ENCODE measurements at places on chromosomes 5 and 9. TPM values are rescaled to one million over a fixed set of nuclear protein-coding genes. Genes with fewer than 3 reads are reported as not detected.

Gene PLAC8L1
- 0.15 TPM for polyA plus RNA-seq

GRCh38 chr5:134965271-134965825 is 2.4 kb upstream of the CATSPER3 start:
- DNase-seq = no peak

- DNase-seq = no peak
Observed at GRCh38 chr9:19188771-19189170, 41.7 kb upstream of the DENND4C start.

GRCh38 chr5:154813158-154813557 is 37.2 kb downstream of the FAXDC2 start:
- no peak for DNase-seq

Gene IL31RA
- polyA plus RNA-seq = 1.9 TPM

Gene IFNK
- not detected for polyA plus RNA-seq

- DNase-seq = no peak
Observed at GRCh38 chr9:108854094-108854493, 1.7 kb downstream of the ACTL7B start.

Gene EFCAB9
- polyA plus RNA-seq = not detected

GRCh38 chr5:17143335-17143734 is 74.1 kb upstream of the BASP1 start:
- DNase-seq = peak; percentile 44

GRCh38 chr5:166551384-166551783 is 1740.1 kb upstream of the WWC1 start:
- no peak for DNase-seq

DNA sequence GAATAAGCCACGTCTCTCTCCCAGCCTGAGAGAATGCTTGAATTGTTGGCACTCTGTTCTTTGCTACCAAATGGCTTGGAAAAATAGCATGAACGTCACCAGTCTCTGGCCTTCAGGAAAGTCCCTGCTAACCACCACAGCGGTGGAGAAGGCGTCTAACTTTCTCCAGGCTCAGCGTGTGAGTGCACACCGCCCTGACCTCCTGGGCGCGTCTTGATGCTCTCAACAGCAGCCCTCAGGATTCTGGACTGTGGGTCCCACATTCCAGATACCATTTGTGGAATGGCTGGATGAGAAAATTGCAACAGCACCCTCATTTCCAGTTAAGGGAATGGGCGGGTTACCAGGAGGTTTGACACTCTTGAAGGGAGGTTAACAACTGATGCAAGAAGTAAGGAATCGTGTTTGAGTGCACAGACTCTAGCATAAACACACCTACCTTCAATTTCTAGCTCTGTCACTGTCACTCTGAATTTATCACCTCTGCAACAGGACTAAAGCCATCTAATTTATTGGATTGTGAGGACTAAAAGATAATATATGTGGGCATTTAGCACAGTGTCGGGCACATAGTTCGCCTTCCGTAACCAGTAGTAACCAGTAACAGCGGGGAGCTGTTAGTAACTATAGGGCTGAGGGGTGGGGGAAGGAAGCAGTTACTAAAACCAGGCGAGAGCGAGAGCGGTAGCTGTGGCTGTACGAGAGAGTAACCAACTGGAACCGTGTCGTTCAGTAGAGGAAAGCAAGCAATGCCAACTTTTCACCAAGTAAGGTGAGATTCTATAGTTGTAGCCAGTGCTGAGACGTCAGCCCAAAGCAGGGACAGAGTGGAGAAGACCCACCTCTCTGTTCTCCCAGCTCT is 807 bp upstream of the PLGRKT start:
- DNase-seq = no peak

Gene FIBCD1
- polyA plus RNA-seq = 2.2 TPM

GRCh38 chr5:171861381-171861780 is 75.8 kb downstream of the SMIM23 start:
- DNase-seq = no peak

Gene CCL27
- polyA plus RNA-seq = not detected

Gene SPINK5
- not detected for polyA plus RNA-seq

Gene PTTG1
- polyA plus RNA-seq = 67.4 TPM

DNA sequence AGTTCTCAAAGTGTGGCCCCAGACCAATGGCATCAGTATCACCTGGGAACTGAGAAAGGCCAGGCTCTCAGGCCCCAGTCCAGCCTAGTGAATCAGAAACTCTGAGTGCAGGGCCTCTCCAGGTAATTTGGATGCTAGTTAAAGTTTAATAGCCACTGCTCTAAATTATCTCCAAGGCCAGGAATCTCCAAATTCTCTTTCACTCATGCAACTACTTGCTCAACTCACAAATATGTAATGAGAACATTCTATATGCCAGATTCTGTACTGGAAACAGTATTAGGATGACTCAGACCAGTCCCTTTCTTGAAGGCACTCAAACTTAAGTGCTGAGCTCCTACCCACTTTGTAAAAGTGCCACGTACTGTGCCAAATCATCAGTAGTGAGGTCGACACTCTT is 84.6 kb downstream of the PAPPA start:
- peak; percentile 67 for DNase-seq

- DNase-seq = no peak
Observed at GRCh38 chr5:163473635-163474243, 13.3 kb downstream of the HMMR start.

- peak; percentile 10 for DNase-seq
Observed at GRCh38 chr5:174355208-174355612, 309.7 kb downstream of the NSG2 start.

Gene IRGM
- polyA plus RNA-seq = not detected

DNA sequence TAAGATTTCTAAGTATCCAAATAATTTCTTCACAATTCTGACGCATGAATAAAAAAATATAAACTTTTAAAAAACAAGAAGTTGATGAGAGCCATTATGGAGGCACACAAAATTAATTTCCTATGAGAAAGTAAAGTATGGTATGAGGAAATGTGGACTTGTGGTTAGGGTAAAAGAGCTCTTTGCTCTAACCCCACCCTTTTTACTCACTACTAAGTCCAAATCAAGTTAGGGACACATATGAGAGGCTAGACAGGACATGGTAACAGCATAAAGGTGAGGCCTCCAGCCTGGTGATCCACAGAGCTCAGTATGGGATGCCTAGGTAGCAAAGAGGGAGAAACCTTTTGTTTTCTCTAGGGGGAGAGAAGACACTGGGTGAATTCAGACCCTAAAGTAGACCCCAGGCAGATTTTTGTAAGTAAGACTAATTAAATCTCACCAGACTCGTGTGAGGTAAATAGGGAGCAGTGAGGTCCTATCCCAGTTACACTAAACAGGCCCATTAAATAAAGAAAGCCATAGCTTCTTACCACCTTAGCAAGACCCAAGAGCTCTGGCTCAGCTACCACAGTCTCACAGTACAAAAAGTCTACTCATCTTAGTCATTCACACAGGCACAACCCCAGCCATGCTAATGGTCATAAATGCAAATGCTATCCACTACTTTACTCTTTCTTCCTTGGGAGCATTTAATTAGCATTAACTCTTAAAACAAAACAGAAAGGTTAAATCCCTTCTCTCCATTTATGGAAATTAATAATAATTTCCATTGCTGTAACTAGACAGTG is 42.6 kb downstream of the MLLT3 start:
- no peak for DNase-seq

Gene LCN15
- polyA plus RNA-seq = not detected

GRCh38 chr5:38757451-38758245 is 88.2 kb upstream of the OSMR start:
- DNase-seq = no peak

- peak; percentile 32 for DNase-seq
Observed at GRCh38 chr9:106921341-106921899, 58.5 kb downstream of the ZNF462 start.

- DNase-seq = no peak
Observed at GRCh38 chr9:101792475-101792874, 54.0 kb upstream of the GRIN3A start.

DNA sequence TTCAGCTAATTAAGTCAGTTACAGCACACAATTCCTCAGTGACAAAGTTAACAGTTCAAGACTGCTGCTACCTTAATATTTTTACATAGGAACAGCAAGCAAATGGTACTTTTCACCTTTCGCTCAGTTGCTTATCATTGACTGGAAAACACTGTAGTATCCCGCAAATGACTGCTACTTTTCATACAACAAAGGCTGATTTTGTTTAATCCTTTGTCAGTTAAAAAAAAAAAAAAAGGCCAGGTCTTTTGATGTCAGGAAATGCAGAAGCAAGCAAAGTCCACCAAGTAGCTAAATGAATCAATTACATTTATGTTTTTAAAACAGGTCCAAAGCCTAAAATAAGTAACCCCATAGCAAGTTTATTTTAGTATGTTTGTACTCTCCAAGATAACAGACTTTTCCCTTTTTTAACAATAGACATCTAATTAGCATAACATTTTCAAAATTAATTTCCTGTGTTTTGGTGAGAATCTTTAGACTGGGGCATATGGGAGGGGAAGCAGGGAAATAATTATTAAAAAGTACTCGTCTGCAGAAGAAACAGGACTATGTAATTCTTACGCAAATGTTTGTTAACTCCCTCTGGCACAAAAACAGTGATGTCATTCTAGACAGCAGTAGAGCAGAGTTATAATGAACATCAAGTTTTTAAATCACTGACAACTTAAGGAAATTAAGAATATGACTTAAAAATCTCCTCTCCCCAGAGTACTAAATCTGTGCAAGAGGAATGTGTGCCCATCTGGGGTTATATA is 9.6 kb downstream of the PFDN1 start:
- no peak for DNase-seq

- DNase-seq = no peak
Observed at GRCh38 chr5:128082551-128083032, 974 bp upstream of the SLC12A2 start.

GRCh38 chr5:158139161-158139560 is 280.2 kb upstream of the CLINT1 start:
- DNase-seq = no peak

- DNase-seq = no peak
Observed at GRCh38 chr5:127647361-127647958, 1.4 kb upstream of the CTXN3 start.

Gene HSPA5
- polyA plus RNA-seq = 477 TPM

GRCh38 chr5:171706736-171707441 is 78.7 kb upstream of the SMIM23 start:
- no peak for DNase-seq

GRCh38 chr5:73233461-73234203 is 60.6 kb downstream of the TMEM174 start:
- no peak for DNase-seq

Gene CACNA1B
- 0.01 TPM for polyA plus RNA-seq

DNA sequence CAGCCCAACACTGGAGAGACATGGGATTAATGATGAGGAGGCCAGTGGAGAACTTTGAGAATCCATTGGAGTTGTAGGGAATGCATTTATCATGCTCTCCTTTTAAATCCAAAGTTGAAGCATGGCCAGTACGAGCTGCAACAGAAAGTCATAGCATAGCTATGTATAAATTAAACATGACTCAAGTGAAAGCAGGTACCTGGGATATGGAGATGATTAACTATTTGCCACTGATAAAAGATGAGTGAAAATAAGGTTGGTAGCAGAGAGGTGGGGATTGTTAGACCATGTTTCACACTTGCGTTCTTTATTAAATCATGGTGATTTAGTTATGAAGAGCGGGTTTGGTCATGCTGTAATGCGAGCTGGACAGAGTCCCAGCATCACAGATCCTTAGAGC is 189.6 kb downstream of the ARHGEF28 start:
- no peak for DNase-seq

Gene NDUFAF2
- 28.6 TPM for polyA plus RNA-seq

GRCh38 chr5:124401476-124402143 is 344.8 kb downstream of the ZNF608 start:
- DNase-seq = no peak

DNA sequence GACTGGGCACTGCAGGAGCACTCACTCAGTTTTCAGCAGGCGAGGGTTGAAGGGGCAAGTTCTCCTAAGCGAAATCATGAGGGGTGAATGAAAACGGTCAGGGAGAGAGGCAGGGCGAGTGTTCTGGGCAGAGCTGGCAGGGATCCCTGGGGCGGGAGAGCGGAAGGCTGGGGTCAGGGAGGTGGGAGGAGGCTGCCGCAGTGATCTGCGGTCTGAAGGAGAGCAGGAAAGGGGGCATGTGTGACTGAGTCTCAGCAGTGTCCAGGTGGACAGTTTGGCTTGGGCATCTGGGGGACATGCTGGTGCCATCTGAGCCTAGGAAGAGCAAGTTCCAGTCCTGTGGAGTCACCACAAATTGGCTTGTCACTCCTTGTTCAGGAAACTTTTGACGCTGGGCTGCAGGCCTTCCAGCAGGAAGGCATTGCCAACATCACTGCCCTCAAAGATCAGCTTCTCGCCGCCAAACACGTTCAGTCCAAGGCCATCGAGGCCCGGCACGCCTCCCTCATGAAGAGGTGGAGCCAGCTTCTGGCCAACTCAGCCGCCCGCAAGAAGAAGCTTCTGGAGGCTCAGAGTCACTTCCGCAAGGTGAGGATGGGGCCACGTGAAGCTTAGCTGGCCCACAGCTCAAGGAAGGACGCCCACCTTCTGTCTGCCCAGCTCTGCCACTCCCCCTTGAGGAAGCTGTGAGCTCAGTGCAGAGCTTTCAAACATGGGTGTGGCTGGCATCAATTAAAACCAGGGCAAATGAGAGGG is 31.1 kb downstream of the DYNC2I2 start:
- no peak for DNase-seq

Gene IL7R
- 36.5 TPM for polyA plus RNA-seq

- no peak for DNase-seq
Observed at GRCh38 chr9:79570448-79571308, 1.1 kb upstream of the TLE4 start.

- no peak for DNase-seq
Observed at GRCh38 chr9:91177661-91178280, 183.9 kb downstream of the AUH start.

DNA sequence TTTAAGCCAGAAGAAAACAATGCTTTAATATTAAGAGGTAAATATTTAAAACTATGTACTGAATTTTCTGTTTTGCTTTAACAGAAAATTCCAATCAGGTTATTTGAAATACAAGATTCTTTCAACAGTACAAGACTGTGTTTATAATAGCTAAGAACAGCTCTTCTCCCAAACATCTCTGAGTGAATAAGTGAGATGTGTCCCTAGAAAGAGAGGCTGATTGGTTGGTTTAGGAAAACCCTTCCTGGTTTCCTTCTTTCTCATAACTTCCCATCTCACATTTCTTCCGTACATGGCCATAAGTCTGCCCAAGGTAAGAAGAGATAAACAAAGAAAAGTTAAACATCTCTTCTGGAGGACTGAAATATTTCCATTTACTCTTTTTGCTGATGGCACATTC is 145.9 kb downstream of the FANCC start:
- no peak for DNase-seq

DNA sequence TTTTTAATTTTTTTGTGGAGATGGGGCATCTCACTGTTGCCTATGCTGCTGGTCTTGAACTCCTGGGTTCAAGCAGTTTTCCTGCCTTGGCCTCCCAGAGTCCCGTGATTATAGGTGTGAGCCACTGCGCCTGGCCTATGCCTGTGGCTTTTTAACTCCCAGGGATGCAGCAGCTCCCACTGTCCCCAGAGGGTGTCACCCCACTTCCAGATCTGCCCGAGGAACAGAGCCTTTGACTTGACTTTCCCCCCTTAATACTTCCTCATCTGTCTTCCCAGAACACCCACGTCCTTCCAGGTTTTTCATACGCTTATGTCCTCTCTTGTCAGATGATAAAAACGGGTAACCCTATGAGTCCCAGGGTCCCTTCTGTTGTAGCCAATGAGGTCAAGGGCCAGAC is 7.6 kb upstream of the PRRC2B start:
- no peak for DNase-seq

Gene IL5
- not detected for polyA plus RNA-seq

- no peak for DNase-seq
Observed at GRCh38 chr9:114503522-114504340, 1.5 kb downstream of the WHRN start.

- DNase-seq = no peak
Observed at GRCh38 chr9:1580215-1580614, 434.9 kb upstream of the SMARCA2 start.
